ENCODE measurements at places on chromosomes 3 and 15.

DNA sequence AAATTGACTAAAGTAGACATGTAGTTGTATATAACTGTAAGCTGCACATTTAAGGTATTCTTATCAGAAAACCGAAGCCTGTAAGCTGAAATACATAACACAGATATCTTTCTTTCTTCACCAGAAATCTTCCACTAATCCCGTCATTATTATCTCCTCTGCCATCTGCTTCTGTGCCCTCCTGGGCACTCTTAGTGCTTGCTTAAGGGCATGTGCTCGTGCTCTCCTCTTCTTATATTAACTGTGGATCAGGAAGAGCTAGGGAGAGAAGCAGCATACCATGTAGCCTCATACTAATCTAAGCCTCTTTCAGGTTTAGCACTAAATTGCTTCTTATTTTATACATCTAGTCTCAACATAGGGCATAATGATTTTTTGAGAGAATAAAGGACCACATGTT is 60.8 kb downstream of the RIOX2 start:
- DNase-seq, result no peak

- DNase-seq, result no peak
Observed at GRCh38 chr3:37526511-37526910, 335.2 kb upstream of the CTDSPL start.

- no peak for DNase-seq
Observed at GRCh38 chr3:112651071-112651470, 10.1 kb upstream of the CCDC80 start.

DNA sequence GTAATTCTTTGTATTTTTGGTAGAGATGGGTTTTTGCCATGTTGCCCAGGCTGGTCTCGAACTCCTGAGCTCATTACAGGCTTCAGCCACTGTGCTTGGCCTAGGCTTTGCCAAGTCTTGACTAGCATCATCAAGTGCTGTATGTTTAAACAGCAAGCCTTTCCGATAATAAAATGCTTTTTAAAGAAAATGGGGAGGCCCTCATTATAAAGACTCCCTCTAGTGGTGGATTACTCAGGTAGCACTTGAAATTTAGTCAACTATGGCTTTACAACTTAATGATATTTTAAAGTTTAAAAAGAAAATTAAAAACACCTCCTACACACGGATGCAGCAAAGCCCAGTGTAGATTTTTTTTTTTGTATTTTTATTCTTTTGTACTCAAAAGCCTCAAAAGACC is 213.6 kb downstream of the GAP43 start:
- no peak for DNase-seq

- DNase-seq, result no peak
Observed at GRCh38 chr15:99409097-99409473, 156.7 kb upstream of the MEF2A start.

- no peak for DNase-seq
Observed at GRCh38 chr3:8665407-8665896, 20.9 kb upstream of the SSUH2 start.

GRCh38 chr3:109731639-109732473 is 394.5 kb upstream of the DPPA4 start:
- DNase-seq, result peak; percentile 23

- DNase-seq, result no peak
Observed at GRCh38 chr15:68334661-68335124, 57.1 kb downstream of the FEM1B start.

DNA sequence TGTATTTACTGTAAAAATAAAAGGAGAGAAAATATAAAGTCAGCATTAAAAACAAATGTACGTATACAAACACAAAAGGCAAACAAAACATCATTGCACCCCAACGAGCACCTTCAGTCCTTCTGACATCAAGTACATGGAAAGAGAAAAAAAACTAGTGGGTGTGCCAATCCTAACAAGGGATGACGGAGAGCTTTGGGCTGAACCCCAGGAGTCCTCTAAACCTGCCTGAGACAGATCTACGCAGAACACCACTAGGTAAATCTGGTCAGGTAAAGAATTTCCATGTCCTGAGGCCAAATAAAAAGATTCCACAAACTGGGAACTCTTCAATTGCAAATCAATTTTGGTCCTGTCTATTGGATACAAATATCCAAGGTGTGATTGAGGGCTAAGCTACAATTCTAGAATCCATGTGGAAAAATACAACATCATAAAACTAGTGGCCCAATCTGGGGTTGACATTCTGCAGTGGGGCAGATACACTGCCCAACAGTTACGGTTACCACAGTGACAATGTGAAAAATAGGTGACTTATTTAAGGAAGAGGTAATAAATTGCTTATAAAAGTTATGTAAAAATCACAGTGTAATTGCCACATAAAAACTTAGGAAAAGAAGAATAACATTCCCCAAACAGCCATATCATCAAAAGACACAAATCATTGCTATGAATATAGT is 14.2 kb downstream of the IFT80 start:
- DNase-seq, result no peak

DNA sequence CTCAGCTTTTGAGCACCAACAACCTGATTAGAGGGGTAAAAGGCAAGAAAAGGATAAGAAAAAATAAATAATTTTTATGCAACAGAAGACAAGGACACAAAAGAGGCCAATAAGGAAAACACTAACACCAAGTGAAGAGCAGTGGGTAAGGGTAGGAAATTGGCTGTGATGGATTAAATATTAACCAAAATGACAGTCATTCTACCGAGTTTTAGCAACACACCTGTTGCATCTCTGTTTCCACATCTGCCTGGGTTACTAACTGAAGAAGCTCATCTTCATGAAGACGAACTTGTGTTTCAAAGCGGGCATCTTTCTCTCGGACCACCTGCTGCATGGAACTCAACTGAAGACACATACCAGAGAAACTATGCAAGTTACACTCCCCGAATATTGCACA is 30.1 kb downstream of the GOLGB1 start:
- DNase-seq, result no peak

DNA sequence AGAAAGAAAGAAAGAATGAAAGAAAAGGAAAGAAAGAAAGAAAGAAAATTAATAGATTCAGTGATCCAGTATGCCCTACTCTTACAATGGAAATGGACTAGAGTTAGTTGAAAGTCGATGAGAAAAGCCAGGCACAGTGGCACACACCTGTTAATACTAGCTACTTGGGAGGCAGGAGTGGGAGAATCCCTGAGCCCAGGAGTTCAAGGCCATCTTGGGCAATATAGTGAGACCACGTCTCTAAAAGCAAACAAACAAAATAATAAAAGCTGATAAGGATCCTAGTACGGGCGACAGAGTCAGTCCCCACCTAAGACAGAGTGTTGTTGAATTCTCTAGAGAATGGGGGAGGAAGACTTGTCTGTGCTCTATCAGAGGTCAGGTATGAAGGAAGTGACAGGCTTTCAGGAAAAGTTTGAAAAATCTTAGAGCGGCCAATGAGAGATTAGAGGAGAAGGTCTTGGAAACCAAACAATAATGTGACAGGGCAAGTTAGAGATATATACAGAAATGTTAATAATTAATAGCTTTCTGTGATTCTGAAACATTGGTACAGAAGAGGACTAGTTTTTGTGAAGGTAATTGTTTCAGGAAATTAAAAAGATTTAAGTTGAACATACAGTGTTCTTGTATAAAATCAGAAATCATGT is 117.9 kb upstream of the PTX3 start:
- no peak for DNase-seq

DNA sequence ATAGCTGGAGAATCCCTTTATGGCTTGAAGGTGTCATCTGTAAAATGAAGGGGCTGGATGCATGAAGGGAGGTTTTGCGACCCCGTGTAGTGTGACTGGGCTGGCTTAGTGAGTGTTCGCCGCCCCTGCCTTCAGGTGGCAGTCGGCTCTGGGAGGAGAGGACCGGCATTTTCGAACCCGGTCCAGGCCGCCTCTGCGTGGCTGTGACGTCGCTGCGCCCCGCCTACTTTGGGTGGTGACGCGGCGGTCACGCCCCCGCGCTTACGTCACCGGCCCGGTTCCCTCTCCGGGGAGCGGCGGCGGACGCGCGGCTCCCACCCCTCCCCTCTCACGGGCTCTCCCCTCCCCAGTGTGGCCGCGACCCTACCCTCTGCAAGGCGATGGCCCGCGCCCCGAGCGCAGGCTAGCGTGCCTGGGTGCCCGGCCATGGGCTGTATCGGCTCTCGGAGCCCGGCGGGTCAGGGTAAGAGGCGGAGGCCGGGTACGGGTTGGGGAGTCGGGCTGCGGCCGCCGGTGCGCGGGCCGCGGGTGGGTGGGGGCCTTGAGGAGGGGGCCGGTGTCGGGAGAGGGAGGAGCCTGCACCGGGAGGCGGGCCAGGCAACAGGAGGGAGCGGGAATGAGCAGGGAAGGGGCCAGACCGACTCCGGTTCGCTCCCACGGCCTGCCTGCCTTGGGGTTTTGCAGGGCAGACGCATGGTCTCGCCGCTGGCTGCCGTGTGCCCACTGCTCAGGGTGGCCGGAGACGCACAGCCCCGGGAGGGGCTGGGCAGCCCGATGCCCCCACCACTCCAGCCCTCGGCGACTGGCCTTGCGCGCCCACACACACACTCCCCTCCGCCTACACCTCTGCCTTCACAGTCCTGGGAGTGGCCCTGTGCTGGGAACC is 1.5 kb upstream of the FAM131A start:
- peak; percentile 51 for DNase-seq

DNA sequence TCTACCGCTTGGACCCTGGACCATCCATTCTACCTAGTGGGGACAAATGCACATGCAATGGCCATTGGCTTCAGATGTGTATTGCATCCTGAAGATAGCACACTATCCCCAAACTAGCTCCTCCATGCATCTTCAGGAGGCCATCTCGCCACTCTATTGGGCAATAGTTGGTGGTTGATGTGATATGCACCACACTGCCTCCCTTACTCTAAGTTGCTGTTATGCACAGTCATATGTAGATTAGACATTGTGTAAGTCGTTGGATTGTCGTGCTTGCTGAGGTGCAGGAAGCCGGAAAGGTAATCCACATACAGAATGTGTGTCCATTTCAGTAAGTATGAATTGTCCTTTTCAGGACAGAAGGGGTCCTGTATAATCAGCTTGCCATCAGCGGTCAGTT is 26.7 kb upstream of the PLA2G4D start:
- no peak for DNase-seq

DNA sequence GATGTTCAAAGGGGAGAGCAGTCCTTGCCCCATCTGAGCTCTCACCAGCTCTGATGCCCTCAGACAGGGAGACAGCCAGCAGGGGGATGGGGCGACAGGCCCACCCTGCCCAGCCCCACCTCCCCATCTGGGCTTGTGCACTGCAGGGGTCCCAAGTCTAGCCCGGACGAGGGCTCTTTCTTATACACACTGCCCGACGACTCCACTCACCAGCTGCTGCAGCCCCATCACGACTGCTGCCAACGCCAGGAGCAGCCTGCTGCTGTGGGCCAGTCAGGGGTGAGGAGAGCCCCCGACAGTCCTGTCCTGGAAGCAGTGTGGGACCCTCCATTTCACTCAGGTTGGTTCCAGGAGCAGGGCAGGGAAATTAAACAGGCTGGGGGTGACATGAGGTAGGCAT is 73.9 kb downstream of the BOC start:
- DNase-seq, result no peak

- DNase-seq, result peak; percentile 85
Observed at GRCh38 chr15:40104865-40105516, 3.7 kb downstream of the BMF start.

GRCh38 chr3:189824629-189825312 is 193.6 kb downstream of the TP63 start:
- peak; percentile 55 for DNase-seq

DNA sequence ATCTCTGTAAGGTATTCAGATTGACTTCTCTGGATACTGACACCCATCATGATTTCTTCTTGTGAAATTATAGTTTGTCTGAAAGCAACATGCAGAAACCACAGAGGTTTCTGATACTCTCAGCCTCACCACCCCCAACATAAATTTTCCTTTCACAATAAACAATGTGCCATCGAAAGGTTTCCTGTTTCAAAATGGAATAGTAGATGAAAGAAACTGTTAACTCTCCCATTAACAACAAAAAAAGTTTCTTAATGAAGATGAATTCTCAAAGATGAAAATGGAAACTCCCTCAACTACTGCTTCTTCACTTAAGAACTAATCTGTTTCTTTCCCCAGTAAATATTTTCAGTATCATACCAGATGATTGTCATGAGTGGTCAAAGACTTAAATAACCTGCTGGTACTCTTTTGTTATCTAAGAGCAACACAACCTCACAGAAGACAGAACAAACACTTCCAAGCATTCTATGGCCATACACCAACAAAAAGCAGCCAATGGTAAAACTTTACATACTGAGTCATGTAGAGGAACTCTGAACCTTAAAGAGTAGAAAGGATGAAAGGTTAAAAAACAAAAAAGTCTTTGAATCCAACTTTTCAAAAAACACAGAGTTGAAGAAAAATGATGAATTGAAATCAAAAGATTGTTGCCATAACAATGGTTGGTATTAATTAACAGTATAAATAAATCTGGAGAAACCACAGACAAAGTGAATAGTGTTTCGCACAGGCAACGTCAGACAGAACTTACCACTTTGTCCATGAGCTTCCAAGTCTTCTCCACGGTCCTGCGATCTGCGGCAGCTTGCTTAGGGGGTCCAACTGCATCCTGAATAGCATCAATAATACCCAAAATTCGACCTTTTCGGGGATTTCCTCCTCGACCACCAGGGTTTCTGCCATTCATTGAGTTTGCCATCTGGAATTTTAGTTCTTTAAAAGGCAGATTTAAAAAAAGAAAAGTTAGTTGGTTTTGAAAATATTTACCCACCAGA is 1.9 kb downstream of the CBLB start:
- DNase-seq, result peak; percentile 27

GRCh38 chr3:197001972-197002700 is 27.5 kb downstream of the MELTF start:
- no peak for DNase-seq

DNA sequence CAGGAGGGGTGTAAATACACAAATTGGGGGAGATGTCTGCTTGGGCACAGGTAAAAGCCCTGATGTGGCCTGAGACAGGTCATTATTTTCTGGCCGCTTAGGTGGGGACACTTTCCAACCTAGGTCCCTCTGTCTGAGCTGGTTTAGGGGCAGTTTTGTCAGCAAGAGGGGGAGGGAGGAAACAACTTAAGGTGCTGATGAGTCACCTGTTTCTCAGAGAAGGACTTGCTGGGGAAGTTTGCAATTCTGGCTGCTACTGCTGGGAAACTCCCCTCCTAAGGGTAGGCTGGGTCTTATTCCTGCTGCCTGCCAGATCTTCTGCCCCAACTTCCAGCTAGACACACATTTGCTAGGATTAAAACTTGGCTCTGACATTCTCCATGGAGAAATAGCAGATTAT is 4.8 kb upstream of the RHOV start:
- DNase-seq, result no peak

GRCh38 chr15:74158855-74159650 is 14.5 kb upstream of the ISLR start:
- DNase-seq, result no peak

Data from amniotic stem cell (primary cell).